ENCODE measurements at places on chromosomes 7 and 10.

GRCh38 chr10:97768322-97769315 lies 3.2 kb downstream of the SFRP5 start:
- no peak for DNase-seq

DNA sequence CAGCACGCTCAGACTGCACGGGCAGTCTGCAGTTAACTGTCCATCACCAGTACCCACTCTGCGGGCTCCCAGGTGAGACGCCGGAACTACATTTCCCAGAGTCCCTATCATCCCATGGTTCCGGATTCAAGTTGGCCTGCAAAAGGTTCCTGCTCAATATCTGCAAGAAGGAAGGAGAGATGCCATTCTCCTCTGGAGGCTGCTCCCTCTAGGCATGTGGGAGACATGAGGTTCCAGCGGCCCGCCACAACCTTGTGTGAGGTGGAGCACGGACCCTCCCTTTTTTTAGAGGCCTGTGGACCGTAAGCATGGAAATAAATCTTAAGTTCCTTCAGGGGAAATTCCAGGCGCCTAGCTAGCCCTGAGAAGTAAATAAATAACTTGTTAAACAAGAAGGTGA lies 29.7 kb downstream of the NUP42 start:
- DNase-seq = peak; percentile 82

GRCh38 chr10:122120008-122120744 lies 131.2 kb downstream of the TACC2 start:
- DNase-seq = no peak

GRCh38 chr10:122510736-122511135 lies 49.4 kb downstream of the HTRA1 start:
- no peak for DNase-seq

DNA sequence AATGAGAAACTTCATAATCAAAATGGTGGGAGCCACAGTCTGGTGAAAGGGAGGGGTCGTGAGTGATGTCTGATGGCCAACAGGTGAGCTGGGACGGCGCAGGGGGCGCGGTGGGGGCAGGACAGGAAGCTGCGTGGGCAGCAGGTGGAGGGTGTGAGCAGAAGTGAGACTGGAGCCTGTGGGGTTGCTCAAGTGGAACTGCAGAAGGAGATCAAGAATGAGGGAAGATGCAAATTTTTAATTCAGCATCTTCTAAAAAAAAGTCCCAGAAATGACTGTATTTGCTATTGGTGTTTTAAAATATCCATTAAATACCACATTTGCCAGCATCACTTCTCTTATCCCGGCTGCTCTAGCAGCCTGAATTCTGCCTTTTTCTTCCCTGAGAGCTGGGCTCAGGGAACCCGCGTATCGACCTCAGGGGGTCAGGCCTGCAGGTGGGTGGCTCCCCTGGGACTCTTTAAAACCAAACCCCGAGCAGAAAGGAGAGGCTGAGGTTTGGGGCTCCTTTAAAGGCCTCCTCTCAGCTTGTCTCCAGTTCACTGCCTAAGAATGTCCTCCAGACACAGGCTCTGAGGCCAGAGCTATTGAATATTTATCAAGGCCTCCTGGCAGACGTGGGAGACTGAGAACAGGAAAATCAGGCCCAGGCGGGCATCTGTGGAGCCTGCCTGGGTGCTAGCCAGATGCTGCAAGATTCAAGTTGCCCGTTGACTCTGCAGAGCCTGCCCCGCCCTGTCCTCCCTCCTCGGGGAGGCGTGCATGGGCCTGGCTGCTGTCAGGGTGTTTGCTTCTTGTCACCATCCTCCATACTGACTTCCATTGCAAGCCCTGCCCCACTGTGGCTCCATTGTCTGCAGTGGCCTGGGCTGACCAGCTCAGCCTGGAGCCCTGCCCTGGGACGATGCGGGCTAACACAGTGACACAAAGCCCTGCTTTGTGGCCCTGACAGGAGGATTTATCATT lies 53.9 kb downstream of the SYPL1 start:
- DNase-seq = no peak

Data from T47D (cell line).